ENCODE measurements at places on chromosomes 1 and 21.

DNA sequence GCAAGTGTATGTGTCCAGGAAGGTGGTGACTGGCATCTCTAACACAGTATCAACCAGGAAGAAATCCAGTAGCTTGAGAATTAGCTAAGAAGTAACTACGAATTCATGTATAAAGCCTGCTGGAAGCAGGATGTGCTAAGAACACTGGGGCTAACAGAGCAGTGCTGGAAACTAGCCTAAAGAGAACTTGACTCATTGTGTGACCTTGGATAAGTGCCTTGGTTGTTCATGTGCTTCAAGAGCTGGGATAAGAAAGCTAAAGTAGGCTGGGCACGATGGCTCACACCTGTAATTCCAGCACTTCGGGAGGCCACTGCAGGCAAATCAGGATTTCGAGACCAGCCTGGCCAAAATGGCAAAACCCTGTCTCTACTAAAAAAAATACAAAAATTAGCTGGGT is 186.9 kb downstream of the RRAGC start:
- no peak for DNase-seq

GRCh38 chr1:2409745-2410144 is 2.6 kb downstream of the PEX10 start:
- no peak for DNase-seq

- DNase-seq, result no peak
Observed at GRCh38 chr1:170695955-170696590, 32.1 kb downstream of the PRRX1 start.

GRCh38 chr1:52571783-52572182 is 18.9 kb upstream of the TUT4 start:
- no peak for DNase-seq

GRCh38 chr1:63829349-63830327 is 55.8 kb downstream of the ROR1 start:
- no peak for DNase-seq

- no peak for DNase-seq
Observed at GRCh38 chr1:109259674-109260557, 10.6 kb downstream of the CELSR2 start.

- DNase-seq, result no peak
Observed at GRCh38 chr1:114342376-114342775, 168.6 kb downstream of the TRIM33 start.

DNA sequence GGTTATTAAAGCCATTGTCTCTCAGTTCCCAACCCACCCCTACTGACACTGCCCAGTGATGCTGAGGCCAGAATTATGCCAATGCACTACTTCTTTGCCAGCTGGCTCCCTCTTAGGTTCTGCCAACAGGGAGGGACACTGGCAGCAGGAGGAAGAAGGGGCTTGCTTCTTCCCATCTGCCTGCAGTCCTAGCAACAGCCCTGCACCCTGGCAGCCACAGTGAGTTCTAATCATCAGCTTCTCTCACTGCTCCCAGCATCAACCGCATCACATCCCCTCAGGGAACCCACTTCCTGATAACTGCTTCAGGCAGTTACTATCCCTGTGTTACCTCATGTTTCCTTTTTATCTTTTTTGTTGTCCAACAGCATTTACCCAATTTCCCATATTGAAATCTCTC is 86.2 kb downstream of the UBR4 start:
- no peak for DNase-seq

Data from Caco-2 (cell line).